ENCODE measurements at places on chromosomes 7 and 10. TPM values are rescaled to one million over a fixed set of nuclear protein-coding genes. Genes with fewer than 3 reads are reported as not detected.

Gene DPP6
- 24.8 TPM for total RNA-seq

Gene GFRA1
- 73.4 TPM for total RNA-seq

Gene EIF3A
- total RNA-seq = 123 TPM

Gene HMX2
- not detected for total RNA-seq

Gene PPP1R3C
- total RNA-seq = 111 TPM

Gene LGI1
- 0.69 TPM for total RNA-seq

Gene DGKI
- 2.9 TPM for total RNA-seq

Gene SLC16A9
- total RNA-seq = 0.86 TPM

Gene PKD1L1
- total RNA-seq = 0.80 TPM

Gene LIPF
- not detected for total RNA-seq

Gene CPA4
- not detected for total RNA-seq

Gene XRCC2
- 0.17 TPM for total RNA-seq

Gene SYT15B
- 4.2 TPM for total RNA-seq

Gene GPR22
- total RNA-seq = not detected

Gene ZMIZ1
- total RNA-seq = 87.2 TPM

Gene NEBL
- 3.5 TPM for total RNA-seq

Gene PSD
- 94.0 TPM for total RNA-seq

Gene SLC26A5
- not detected for total RNA-seq

Gene AKR1D1
- total RNA-seq = not detected

Gene FKBP6
- not detected for total RNA-seq

Gene ZNF467
- total RNA-seq = 11.6 TPM

Gene PNLIPRP3
- total RNA-seq = 0.17 TPM
